K562 (cell line): ENCODE measurements at places on chromosomes 6 and 20.

- DNase-seq: no peak
These were observed 19.9 kb downstream of the SPTLC3 start for GRCh38 chr20:13028673-13029072.

GRCh38 chr6:133170602-133171001 is 70.6 kb upstream of the EYA4 start:
- DNase-seq: no peak

DNA sequence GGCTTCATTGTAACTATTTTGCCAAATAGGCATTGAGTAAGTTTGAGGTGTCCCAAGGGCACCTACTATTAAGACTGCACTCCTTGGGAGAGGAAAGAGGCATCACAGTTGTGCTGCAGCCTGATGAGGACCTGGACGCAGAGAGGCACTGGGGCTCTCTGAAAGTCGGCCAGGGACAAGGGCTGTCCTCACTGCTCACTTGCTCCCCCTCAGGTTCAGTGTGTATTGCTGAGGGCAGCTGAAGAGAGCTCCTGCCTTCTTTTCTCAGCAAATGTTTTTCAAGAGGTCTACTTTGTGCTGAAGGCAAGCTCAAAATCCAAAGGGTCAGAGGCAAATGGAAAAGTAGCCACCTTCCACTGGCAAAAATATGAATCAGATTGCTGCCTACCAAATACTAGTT is 331.8 kb downstream of the RIMS1 start:
- peak; percentile 20 for DNase-seq

DNA sequence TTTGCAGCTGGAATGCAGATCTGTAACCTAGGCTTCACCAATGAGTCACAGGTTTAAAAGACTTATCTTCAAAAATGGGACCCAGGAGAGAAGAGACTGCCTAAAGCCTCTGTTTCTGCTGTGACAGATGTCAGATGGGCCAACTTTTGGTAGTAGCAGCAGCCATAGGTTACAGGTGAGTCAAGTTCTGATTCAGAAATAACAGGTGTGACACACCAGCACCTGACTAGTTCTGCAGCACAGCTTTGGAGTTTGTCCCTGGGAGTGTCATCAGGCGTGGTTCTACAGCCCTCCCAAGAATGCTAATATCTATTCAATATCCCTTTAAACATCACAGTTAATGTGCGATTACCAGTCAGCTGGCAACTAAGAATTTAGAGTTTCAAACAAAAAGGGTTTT is 121.9 kb upstream of the BTN3A2 start:
- no peak for DNase-seq

DNA sequence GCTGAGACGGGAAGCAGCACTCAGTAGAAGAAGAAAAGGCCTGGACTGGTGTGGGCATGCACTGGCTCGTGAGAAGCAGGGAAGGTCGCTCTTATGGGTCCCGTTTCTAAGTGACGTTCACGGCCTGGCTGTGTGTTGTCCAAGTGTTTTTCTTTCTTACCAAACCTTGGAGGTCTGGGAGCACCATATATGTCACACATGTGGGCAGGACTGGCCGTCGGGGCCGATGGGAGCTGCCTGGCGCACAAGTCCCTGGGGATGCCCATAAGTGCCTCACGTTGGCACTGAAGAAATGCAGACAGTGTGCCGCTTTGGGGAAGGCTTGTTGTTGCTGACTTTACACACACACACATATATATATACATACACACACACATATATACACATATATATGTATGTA is 86.0 kb upstream of the DUSP22 start:
- no peak for DNase-seq
